ENCODE measurements at places on chromosomes 1 and 21.

GRCh38 chr1:225825078-225825477 is 15.2 kb downstream of the EPHX1 start:
- no peak for DNase-seq

DNA sequence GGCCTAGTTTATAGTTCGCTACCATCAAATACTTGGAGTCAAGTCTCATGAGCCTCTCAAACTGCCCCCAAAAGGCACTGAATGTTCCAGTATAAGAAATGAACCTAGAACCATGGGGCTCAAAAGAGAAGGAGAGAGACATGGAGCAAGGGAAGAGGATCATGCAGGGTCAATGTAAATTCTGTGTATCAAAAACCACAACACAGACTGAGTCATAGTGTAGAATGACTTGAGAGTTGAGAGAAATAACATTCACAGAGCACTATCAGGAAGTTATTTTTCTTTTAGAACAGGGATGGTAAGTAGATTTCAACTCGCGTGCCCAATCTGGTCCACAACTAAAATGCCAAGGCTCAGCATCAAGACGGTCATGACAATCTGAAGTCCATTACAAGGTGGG is 59.8 kb downstream of the GNG12 start:
- no peak for DNase-seq

DNA sequence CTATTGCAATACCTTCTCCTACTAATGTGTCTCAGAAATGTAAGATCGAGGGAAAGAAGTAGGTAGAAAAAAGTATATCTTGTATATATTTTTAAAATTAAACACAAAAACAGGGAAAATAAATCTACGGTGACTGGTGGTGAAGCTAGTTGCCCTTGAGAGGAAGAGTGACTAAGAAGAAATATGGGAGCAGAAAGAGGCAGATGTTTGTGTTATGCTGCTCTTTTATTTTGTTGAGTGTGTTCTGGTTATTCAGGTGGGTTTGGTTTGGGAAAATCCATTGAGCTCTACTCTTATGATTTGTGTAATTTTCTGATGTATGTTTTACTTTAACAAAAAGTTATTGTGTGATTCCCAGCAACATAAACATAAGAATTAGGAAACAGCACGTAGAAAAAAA is 444.9 kb upstream of the B3GALT2 start:
- no peak for DNase-seq

- DNase-seq, result no peak
Observed at GRCh38 chr21:40235528-40235927, 368.3 kb downstream of the PCP4 start.

GRCh38 chr21:42672699-42673458 is 19.5 kb downstream of the PDE9A start:
- no peak for DNase-seq

DNA sequence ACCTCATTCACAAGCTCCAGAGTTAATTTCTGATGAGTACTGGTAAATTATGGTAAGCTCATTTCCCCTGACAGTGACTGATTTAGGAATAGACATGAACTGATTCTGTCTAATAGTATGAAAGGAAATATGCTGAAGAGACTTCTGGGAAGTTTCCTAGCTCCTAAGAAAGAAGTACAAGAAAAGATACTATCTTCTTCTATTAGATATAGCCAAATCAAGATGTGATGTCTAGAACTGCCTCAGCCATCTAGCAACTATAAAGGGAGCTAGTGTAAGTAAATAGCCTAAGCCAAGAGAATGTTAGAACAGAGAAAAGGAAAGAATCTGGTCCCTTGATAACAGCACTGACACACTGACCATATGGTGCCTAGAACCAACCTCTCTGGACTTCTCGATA is 10.7 kb upstream of the PHTF1 start:
- DNase-seq, result no peak

DNA sequence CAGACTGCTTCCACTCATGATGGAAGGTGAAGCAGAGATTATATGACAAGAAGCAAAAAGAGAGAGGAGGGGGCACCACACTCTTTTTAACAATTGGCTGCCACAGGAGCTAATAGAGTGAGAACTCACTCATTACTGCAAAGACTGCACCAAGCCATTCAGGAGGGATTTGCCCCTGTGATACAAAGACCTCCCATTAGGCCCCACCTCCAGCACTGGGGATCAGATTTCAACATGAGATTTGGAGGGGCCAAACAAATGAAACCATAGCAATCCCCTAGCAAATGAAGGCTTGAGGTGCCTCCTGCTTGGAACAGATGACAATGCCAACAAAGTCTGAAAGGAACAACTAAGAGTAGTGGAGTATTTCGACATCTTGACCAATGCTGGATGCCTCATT is 122.5 kb upstream of the COA6 start:
- no peak for DNase-seq

DNA sequence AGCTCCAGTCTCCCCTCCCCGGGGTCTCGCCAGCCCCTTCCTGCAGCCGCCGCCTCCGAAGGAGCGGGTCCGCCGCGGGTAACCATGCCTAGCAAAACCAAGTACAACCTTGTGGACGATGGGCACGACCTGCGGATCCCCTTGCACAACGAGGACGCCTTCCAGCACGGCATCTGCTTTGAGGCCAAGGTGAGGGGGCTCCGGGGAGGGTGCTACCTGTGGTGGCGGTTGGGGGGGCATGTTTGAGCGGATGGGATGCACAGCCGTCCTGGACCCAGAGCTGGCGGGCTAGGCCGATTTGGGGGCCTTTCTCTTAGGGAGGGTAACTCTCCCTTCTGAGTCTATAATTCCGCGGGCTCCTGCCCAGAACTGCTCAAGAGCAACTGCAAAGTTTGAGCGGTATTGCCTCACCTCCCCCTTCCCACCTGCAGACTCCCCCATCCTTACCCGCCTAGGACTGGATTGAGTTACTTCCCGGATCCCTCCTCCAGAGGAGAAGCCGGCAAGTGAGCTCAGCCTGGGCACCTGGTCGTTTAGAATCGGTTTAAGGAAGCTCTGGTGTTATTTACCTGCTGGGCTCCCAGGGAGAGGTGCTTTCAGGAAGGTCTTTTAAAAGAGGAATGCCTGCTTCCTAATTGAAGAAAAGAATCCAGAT is 730 bp downstream of the NOS1AP start:
- DNase-seq, result no peak

DNA sequence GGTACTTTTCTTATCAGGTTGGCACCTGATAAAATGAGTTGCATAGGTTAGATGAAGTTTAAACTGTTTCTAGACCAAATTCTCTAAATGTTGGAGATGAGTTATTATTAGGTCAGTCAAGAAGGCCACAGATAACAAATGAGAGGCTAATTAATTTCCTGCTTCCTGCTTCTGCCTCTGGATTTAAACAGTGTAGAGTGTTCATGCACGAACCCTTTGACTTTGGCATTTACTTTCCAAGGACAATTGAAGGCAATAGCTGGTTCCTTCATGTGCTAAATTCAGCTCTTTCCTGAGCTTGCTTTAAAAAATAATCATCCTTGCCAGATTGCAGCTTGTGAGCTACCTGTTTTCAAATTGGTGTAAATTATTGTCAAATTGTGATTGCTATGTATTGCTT is 80.6 kb downstream of the RASAL2 start:
- no peak for DNase-seq
